ENCODE measurements at places on chromosomes 5 and 9.

DNA sequence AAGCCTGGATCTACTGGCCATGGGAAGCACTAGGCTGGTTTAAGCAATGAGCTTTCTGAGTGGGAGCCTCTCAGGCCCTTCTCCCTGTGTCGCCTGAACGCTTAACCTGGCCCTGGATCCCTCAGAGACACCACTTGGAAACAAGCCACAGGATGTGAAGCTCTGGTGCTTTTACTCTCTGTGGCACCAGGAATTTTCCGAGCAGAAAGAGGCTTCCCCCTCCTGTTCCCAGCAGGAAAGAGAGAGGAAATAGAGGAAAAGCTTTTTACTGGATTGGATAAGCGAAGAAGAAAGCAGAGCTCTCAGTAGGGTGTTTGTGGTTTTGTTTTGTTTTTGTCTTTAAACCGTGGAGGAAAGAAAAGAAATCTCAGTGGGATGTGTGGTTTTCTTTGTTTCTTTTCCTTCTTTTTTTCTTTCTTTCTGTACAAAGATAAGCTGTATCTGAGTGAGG, 34.5 kb downstream of the COL15A1 start:
- no peak for DNase-seq

GRCh38 chr9:15420796-15421195, 1.9 kb upstream of the SNAPC3 start:
- DNase-seq = no peak

DNA sequence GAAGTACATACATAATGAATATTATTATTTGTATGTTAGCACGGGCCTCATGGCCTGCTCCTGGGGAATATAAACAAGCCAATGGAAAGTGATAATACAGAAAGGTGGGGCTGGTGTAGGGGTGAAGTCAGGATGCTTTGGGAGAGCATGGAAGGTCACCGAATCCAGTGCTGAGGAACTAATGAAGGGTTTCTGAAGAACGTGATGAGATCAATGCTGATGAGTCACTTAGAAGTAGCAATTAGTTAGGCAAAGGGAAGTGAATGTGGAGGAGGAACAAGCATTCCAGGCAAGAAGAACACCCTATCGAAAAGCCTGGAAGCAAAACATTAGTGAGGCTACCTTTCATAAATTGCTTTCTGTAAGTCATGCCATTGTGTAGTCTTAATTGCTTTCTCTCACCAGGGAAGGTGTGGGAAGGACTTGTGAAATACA, 2.1 kb downstream of the ANXA1 start:
- no peak for DNase-seq

- no peak for DNase-seq
These were observed 372.3 kb upstream of the CDH18 start for GRCh38 chr5:20360263-20360662.

DNA sequence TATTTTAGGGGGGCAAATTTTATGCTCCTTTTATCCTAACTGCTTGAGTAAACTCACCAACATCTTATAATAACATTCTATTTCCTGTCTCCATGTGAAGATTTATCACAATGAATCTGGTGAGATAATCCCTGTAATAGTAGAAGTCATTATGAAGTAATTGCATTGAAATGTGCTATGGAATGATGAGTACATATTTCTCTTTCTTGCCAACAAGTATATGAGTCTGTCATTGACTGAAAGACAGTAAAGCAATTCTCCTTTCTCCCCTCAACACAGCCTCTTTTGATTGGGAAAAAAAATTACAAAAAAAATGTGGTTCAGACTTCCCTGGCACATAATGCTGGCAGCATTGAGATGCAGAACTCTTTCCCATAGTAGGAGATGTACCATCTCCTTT, 459.2 kb upstream of the RGMB start:
- DNase-seq = no peak

GRCh38 chr5:137201876-137202275, 297.2 kb downstream of the SPOCK1 start:
- DNase-seq = no peak

GRCh38 chr5:161095953-161096352, 243.9 kb upstream of the ATP10B start:
- no peak for DNase-seq

DNA sequence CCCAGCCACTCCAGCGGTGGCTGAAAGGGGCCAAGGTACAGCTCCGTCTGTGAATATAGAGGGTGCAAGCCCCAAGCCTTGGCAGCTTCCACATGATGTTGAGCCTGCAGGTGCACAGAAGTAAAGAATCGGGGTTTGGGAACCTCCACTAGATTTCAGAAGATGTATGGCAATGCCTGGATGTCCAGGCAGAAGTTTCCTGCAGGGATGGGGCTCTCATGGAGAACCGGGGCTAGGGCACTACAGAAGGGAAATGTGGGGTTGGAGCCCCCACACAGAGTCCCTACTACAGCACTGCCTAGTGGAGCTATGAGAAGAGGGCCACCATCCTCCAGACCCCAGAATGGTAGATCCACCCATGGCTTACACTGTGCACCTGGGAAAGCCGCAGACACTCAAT, 23.2 kb downstream of the CCDC125 start:
- DNase-seq = no peak

DNA sequence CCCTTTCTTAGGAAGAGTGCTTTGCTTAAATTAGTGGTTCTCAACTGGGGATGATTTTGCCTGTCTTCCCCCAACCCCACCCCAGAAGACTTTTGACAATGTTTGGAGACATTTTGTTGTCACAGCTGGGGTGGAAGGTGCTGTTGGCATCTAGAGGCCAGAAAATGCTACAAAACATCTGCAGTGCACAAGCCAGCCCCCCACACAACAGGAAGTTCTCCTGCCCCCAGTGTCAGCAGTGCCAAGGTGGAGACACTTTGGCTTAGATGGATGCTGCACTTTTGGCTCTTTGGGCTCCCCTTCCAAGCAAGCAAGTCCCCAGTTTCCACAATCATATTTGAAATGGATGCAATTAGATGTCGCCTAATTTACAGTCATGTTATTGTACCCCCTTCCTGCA, 2.7 kb downstream of the HEMGN start:
- DNase-seq = no peak

DNA sequence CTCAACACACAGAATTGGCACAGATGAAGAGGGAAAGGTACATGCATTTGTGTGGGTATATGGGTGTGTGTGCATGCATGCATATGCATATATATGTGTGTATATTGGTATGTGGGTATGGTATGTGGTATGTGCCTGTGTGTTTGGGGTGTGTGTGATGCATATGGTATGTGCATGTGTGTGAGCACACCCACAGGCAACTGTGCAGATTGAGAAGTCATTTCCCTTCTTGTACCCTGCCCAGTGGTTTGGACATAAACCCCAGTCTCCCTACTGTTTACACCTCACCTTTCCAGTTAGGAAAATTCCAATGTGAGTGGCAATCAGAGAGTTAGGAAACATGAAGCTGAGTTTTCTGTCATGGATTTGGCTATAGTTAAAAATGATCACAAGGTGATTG, 178.0 kb downstream of the NXNL2 start:
- no peak for DNase-seq

DNA sequence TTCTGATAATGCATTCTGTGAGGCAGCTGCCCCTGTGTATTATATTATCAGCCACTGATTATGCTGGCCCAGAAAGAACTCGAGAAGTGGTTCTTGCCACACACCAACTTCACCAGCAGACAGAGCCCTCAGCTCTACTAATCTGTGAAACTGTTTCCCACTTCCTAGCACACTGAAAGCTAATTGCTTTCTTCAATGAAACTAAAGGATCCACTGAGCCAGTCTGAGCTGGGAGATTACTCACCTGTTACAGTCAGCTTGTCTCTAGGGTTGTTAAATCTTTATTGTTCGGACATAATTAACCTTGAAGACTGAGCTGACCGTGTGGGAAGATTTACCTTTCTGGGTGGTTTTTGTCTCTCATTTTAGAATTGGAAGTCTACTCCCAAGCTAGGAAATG, 263.2 kb downstream of the KCTD16 start:
- DNase-seq = no peak

DNA sequence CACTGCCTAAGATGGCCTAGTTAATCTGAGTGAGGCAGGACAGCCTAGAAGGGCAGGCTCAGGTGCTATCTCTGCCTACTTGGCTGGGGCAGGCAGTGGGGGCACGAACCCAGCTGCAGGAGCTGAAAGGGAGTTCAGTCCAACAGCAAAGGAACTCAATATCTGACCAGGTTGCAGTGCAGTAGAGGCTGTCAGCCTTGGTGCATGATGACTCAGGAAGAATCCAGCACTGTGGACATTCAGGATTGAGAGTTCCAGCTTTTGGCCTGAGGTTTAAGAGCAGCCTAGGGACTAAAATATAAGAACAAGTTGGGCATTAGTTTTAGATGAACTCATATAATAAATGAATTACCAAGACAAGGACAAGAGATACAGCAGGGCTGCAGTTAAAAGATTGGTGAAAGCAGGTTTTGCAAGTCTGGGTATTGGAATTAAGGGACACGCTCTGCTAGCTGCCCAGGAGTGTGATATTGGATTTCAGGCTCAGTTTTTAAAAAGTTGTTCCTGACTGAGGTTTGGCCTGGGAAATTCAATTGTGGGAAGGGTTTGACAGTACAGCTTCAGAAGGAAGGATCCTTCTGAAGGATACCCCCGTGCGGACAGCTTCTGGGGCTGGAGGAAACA, 64.7 kb upstream of the ATG10 start:
- DNase-seq = no peak

DNA sequence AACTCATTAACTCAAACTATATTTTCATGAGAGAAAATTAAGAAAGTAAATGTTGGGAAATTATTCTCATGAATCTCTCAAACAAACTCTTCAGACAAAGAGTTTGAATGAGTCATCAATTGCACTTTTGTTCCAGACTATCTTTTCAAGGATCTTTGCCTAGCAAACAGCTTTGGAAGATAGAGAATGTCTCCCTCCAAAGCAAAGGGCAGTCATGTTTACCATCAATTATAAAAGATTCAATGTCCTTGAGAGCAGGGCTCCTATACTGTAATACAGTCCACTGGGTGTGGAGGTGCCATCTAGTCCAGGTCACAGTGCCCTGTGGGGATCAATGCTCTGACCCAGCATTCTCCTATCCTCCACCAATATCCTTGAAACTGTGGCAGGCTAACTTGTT, 1429.3 kb downstream of the EFNA5 start:
- DNase-seq = no peak
